ENCODE measurements at places on chromosomes 2 and 18.

GRCh38 chr18:79572848-79573451 is 106.7 kb upstream of the CTDP1 start:
- DNase-seq, result no peak

DNA sequence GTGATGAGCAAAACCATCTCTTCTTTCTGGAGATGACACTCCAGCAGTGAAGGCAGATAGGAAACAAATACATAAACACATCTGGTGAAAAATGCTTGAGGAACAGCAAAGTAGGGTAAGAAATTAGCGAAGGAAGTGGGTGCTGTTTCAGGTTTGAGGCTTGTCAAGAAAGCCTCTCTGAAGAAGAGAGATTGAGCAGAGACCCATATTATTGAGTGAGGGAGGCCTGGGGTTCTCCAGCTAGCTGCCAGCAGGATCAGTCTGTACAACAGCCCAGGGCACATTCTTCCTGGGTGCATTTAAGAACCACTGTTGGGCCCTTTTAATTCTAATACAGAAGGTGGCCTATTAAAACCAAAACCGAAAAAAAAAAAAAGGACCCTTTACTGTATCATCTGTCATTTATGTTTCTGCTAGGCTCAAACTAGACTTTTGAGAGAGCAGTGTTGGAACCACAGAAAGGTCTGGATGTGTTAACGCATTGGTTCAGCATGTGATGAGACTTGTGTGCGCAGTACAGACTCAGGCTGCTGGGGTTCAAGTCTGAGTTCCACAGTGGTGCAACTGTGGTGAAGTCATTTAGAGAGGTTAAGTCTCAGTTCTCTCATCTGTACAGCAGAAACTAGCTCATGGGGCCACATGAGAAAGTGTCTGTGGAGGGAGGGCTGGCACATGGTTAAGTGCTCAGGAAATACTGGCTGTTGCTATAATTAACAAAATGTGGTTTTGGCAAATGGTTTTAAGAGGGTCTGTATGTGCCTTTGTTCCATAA is 28.9 kb downstream of the MGAT5 start:
- no peak for DNase-seq

DNA sequence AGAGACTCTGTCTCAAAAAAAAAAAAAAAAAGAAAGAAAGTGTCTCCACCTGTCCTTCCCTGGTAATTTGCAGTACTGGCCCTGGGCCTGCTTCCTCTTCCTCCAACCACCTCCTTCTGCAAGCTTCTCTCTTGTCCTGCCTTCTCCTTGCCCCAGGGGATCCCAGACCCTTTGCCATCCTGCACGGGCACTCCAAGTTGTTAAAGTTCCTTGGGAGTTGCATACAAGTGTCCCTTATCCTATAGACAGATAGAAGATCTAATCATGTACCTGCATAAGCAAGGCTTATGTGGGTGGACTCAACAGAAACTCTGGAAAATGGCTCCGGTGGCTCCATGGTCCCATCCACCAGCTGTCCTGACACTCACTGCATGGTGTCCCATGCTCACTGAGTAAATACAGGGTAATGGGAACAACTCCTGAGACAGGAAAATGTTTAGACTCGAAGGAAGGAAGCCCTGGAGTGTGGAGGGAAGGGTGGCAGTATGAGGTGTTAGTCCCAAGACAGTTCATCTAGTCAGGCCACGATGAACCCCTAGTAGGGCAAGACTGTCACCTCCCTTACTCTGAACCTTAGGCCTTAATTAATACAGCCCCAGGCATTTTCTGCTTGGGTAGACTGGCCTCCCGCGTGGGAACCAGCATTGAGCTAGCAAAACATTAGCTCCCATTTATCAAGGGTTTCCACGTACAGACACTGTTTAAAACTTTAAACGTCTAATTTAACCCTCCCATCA is 17.1 kb downstream of the ODC1 start:
- DNase-seq, result no peak

GRCh38 chr2:26885651-26886329 is 37.9 kb downstream of the DPYSL5 start:
- DNase-seq, result no peak

- no peak for DNase-seq
These were observed 16.4 kb upstream of the C1QL2 start for GRCh38 chr2:119174993-119175347.

DNA sequence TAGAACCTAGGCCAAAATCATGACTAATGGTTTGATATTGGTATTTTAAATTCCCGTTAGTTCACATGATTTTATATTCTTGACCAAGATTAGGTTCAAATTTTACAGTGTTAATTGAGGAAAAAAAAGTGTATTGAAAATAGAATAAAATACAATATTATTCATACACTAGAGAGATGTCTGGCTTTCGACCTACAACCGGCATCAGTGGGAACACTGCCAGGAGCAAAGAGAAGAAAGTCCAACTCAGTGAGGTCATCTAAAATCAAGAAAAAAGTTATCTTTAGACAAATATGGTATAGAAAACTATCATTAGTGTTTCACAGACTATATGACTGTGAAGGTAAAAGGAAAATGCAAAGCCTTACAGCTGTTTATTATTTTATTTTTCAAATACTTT is 81.5 kb downstream of the PIGN start:
- DNase-seq, result no peak

GRCh38 chr2:48075631-48076030 is 169.3 kb upstream of the FBXO11 start:
- no peak for DNase-seq

DNA sequence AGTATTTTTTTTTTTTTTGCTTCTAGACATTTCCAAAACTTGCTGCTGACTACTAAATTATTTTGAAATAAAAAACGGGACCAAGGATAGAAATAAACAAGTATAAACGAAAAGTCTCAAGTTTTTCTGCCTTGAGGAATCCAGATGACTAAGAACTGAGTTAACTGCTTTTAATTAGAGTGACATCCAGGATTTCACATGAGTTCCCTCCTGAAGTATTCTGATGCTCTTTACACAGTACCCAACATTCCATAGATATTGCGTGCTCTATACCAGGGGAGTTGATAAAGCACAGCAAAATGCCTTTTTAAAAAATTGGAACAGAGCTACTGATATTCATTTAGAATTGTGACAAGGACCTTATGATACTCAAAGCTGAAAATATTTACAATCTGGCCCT is 618.0 kb downstream of the CCDC85A start:
- DNase-seq, result no peak

DNA sequence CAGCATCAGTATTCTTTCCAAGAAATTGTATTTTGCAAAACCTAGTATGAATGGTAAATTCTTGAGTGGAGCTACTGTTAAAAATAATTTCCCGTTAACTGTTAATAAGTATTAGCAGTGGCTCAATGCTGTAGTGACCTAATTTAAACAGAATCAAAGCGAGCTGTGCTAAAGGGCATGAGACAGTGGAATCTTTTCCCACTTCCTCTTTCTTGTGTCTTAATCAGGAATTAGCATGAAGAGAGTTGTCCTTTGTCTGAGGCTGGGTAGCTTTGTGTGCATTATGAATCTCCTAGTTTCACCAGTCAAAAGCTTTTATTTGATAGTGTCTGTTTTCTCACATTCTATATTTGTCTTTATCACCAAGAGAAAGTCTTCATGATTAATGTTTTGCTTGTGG is 298.8 kb upstream of the GCFC2 start:
- DNase-seq, result peak; percentile 62

GRCh38 chr2:15117409-15118050 is 443.6 kb downstream of the NBAS start:
- peak; percentile 9 for DNase-seq
